ENCODE measurements at places on chromosomes 12 and 14.

DNA sequence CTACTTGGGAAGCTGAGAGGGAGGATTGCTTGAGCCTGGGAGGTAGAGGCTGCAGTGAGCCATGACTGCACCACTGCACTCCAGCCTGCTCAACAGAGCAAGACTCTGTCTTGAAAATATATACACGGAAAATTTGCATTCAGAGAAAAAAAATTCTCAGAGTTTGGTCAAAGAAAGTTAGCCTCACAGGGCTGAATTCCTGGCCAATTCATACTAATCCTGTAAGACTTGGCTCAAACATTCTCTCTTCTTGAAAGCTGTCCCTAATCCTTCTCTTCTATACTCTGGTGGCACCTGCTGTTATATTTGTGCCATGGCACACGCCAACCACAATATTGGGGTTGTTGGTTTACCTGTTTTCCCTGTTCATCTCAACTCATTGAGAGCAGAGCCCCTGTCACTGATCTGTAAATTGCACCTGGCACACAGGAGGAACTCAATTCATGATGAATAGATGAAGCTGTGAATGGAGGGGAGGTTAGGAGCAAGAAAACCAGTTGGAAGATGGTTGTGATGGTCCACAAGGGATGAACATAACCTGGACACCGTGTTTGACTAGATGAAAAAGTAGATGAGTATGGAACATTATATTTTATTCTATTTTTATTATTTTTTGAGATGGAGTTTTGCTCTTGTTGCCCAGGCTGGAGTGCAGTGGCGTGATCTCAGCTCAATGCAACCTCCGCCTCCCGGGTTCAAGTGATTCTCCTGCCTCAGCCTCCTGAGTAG is 36.8 kb upstream of the SPTSSA start:
- DNase-seq, result peak; percentile 13

GRCh38 chr12:128259556-128260070 is 7.4 kb upstream of the TMEM132C start:
- DNase-seq, result peak; percentile 43

GRCh38 chr14:63436286-63437098 is 106.7 kb downstream of the PPP2R5E start:
- no peak for DNase-seq

- DNase-seq, result no peak
Measured at GRCh38 chr12:68225576-68226476, at the start of gene IL26. IL26 (minus strand) TSS chr12:68225810; CDS start chr12:68225756, 54 bp downstream.

DNA sequence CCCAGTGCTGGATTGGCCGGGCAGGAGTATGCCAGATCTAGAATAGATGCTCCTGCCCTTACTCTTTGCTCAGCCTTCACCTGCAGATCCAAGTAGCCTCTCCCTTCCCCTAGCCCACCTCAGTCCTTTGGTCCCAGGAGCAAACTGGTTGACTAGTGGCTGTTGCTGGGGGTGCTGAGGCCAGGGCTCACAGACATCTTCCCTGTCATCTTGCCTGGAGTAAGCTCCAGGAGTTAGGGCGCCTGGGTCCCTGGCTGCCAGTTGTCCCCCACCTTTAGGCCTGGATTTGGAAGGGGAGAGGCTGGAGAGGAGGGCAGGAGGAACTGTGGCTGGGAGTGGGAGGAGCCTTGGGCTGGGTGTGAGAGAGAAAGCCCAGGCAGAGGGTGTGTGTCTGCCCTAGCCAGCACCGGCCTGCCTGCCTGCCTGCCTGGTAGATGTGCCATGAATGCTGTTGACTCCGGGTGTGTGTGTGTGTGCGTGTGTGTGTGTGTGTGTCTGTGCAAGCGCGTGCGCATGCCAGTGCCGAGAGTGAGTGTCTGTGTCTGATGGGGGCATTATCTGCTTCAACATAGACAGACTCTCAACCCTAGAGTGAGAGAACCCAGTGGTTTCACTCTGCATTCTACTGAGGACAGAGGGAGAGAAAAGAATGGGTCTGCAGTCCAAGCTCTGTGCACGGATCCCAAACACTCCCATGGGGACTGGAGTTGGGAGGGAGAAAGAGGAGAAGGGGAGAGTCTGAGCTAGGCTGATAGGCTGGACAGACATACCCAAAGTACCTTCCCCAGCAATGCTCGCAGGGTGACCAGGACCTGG is 845 bp upstream of the RARG start:
- no peak for DNase-seq

DNA sequence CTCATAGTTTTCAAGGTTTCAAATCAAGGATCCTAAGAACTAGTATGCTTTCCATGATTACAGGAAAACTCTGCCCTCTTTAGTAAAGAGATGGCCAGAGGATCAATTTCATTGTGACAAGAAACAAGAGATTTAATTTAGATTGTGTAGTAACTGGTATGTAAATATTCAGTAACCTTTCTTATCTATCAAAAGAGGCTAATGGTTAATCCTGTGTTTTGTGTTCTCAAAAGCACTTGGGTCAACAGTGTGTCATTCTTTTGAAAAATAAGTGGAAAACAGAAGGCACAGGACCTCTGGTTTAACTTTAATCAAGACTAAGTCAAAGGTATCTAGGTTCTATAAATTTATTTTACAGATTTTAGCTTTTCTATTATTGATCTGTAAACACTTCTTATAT is 56.6 kb upstream of the ERGIC2 start:
- no peak for DNase-seq

DNA sequence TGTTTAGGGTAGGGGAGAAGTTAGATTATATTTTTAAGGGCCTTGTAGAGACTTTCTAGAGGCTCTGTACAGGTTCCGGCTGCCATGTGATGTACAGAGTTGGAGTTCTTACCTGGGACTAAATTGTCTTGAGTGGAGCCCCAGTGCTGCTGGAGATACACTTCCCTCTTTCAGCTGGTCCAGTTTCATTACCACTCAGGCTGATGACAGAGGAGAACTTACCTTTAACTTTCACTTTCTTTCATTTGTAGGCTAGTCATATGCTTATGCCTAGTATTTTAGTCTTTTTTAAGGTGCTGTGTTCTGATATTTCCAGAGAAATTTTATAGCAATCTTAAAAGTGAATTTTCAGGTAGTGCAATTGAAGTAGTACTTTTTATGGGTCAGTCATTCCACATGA is 117.3 kb downstream of the ERC1 start:
- DNase-seq, result no peak

GRCh38 chr14:52267501-52268278 is at the start of gene PTGDR:
PTGDR (plus strand) TSS chr14:52267698; CDS start chr14:52267815, 117 bp downstream.
- no peak for DNase-seq

GRCh38 chr12:38547586-38547985 is 231.0 kb downstream of the ALG10B start:
- DNase-seq, result no peak

GRCh38 chr14:76280221-76280620 is 95.7 kb upstream of the ESRRB start:
- no peak for DNase-seq

DNA sequence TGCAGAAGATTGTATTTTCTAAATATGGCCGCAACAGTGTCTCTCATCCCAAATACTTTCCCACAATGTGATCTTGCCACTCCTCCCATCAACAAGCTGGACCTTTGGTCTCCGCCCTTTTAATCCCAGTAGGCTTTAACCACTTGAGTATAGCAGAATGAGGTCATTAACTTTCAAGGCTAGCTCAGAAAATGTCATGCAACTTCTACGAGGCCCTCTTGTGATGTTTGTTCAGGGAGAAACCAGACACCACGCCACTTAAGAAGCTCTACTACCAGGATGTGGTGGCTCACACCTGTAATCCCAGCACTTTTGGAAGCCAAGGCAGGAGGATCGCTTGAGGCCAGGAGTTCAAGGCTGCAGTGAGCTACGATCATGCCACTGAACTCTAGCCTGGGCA is 20.1 kb upstream of the OR6J1 start:
- DNase-seq, result peak; percentile 35

DNA sequence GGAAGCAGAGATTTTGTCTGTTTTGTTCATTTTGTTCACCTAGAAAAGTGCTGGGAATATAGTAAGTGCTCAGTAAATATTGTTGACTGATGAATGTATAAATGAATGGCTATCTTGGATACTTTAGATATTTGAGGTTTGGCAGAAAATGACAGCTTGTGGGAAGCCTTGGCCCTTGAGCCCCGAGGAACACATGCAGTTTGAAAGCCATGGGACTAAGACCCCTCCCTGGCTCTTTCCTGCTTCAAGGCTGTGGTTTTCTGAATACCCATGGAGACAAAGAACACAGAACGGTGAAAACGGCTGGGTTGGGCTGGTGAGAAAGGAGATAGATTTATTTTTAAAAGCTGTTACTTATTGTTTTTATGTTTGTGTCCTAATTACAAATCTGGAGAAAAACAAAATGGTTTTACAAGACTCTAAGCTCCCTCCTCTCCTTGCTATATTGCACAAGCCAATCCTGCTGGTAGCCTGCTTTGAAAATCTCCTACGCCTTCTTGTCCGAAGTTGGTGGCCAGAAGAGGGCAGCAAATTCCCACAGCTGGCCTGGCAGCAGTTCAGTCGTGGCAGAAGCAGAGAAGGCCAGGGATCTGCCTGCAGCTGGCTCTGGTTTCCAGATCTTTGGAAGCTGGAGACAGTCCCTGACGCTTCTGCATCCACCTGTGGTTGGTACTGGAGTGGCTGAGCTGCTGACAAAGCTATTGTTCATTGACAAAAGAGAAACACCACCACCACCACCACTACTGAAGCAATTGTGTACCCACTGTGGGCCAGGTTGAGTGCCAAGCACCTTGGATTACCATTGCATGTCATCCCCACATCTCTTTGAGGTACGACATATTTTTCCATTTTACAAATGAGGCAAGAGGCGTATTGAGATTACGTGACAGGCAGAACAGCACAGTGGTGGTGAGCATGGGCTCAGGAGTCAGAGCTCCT is 5.2 kb upstream of the KRT85 start:
- DNase-seq, result peak; percentile 90

DNA sequence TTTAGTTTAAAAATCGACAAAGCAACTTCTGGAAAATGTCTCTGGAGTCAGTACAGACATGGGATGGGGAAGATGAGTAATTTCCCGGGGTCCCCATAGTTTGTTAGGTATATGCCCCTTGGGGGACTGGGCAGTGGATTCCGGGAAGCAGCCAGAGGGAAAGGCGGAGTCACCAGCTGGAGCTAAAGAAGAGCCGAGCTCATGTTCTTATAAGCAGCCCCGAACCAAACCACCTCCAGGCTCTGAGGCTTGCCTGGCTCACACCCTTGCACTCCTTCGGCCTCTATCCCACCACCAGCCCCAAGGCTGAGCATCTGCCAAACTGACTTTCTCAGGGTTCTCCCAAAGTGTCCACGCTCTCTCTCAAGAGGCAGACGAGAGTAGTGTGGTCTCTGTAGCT is 117.8 kb downstream of the PAH start:
- DNase-seq, result no peak

GRCh38 chr12:112514926-112515642 is 96.3 kb downstream of the PTPN11 start:
- no peak for DNase-seq

DNA sequence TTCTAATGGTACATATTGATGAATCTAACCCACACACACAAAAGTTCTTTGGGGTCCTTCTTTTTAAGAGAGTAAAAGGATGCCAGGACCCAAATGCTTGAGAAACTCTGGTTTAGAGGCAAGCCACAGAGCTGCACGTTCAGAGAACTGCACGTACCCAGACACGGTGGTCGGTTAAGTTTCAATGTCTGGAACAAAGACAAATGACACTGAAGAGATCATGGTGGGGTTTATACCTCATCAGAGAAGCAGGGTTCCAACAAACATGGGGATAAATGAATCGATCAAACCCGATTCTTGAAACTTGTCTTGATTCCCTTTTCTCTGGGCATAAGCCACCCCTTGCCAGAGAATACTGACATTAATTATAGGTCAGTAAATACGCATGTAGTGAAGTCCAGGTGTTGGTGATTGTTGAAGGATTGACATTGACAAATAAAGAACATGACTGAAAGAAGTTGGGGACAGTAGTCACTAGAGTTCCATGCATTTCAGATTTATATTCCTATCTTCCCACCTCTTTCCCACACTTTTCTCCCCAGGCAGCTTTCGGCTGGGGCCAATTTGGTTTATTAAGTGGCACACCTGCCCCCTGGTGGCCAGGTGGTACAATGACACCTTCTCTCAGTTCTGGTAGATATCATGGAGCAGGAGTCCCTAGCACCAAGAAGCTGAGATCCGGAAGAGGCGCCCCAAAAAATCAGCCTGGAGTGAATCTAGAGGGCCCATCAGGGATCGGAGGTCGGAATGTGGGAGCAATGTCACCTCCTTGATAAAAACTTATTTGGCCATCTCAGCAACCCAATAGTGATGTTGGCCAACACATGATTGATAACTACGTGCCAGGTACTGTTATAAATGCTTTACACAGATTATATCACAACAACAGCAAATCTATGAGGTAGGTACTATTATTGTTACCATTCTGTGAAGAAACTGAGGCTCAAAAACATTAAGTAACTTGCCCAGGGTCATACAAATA is 17.8 kb upstream of the HDAC7 start:
- DNase-seq, result peak; percentile 67

Measured in NCI-H2107 (cell line).